Ecto neural progenitor cell (in vitro differentiated cells): ENCODE measurements at places on chromosomes 7 and 10.
A peak's percentile ranks its signal among the peaks of the same experiment; 100 is the strongest.

GRCh38 chr7:55069271-55069792 is 50.5 kb downstream of the EGFR start:
- no peak for DNase-seq

GRCh38 chr10:14063531-14064285 is 267.0 kb downstream of the FRMD4A start:
- DNase-seq, result no peak

GRCh38 chr10:113137941-113138685 is 188.1 kb downstream of the TCF7L2 start:
- no peak for DNase-seq

DNA sequence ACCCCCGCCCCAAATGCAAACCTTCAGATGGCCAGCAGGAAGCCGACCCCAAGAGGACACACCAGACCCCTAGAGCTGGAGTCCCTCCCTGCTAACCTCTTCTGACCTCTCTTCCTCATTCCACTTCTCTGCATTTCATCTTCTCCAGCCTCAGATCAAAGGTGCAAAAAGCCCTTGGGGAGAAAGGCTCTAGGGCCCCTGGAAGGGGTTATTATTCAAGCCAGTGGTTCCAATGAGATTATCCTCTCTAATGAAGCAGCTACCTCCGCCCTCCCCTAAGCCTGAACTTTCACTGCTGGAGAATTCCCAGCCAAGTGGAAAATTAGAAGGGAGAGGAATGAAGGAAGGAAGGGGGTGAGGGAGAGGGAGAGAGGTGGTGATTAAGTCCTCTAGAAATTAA is 343.9 kb downstream of the PLXNA4 start:
- peak; percentile 61 for DNase-seq

DNA sequence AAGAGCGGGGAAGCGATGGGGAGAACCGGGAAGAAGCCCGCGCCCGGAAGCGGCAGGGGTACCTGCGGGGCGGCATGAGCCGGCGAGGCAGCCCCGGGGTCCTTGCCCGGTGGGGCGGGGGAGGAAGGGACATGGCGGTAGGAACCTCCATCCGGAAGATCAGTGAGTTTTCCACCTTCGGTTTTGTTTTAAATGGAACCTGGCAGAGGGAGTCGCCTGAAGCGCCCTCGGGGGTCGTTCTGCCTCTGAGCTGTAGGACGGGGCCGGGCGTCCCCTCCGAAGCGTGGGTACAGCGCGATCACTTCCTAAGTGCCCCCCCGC is 471 bp downstream of the PFKP start:
- DNase-seq, result no peak

DNA sequence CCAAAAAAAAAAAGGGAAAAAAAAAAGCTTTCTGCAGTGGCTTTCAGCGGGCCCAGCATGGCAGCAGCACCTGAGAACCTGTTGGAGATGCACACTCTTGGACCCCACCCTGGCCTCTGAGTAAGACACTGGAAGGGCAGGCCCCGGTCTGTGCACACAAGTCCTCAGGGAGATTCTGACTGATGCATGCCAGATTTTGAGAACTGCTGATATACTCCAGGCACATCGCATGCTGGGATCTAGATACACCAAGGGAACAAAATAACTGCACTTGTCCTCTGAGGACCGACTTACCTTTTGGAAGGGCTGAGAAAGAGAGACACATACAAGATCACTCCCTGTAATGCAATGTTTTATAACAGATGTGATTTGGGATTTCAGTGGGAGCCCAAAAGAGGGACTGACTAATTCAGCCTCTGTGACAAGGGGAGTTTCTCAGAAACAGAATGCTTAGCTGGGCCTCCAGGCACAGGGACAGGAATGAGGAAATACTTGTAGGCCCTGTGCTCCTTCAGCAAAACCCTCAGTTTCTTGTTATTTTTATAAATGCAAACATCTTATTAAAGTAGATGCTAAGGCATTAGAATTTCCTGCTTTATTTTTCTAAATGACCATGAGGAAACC is 8.2 kb downstream of the EGFR start:
- DNase-seq, result no peak

DNA sequence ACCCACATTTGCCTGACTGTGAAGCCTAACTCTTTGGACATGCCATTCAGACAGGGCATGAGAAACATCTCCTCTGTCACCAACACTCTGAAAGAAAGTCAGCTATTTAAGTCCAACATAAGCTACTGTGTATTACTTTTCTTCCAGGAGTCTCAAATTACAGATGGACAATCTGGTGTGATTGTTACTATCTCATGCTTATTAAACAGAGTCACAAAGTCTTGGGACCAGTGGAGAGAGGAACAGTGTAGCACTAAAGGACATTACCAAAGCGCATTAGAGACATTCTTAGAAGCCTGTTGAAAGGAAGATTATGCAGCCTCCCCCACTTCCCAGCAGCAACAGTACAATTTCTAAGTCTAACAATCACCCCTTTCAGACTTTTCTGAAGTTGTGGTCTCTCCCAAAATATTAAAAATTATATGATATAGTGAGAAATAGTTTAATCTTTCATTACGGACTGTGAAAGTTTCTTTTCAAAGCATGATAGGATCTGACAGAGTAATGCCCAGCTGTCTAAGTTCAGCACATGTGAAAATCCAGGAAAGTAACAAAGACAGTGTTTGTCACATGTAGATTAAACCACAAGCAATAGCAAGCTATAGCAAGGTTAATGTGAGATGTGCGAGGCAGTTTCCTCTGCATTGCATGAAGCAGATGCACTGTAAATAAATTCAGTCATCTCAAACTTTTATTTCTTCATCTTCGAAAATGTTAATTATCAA is 280.9 kb upstream of the FZD8 start:
- DNase-seq, result no peak

DNA sequence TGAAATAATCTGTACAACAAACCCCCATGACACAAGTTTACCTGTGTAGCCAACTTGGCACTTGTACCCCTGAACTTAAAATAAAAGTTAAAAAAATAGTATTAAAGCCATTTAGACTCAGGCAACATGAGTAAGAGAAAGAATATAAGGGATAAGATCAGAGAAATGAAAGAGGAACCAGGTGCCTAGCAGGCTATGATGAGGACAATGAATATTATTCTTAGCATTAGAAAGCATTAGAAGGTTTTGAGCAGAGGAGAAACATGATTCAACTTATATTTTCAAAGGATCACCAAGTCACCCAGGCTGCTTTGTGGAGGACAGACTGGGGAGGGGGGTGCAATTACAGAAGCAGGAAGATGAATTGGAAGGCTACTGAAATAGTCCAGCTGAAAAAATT is 48.1 kb upstream of the TES start:
- no peak for DNase-seq

GRCh38 chr10:100027416-100027815 is 17.7 kb upstream of the DNMBP start:
- DNase-seq, result no peak

- no peak for DNase-seq
These were observed 12.3 kb downstream of the RBM17 start for GRCh38 chr10:6101181-6101580.

DNA sequence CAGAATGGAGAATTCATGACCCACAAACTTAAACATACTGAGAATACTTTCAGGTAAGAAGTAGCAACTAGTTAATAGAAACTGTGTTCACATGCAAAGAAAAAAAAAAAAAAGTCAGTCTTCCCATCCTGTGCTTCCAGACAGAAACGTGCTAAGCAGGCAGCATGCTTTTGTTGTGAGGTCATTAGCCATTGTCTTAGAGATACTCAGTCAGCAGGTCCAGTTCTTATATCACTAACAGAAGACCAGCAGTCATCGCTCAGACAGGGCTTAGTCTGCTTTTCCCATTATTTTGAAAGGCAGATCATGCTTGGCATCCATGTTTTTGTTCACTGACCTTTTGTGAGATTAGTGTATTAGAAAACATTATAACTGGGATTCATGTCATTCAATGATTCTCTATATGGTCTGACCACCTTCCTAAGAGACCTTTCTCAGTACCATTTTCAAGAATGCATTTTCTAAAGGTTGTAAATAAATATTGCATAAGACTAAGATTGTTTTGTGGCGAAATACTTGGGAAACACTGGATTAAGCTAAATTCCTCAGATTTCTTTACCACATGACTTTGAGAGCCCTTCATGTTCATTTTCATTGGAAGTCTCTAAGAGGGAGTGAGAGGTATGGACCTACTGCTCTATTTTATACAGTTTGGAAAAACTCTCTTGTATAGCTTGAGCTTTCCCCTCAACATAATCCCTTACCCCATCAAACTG is 45.0 kb upstream of the AGBL3 start:
- DNase-seq, result no peak
